MCF 10A (cell line): ENCODE measurements at places on chromosomes 2 and 18. TPM values are rescaled to one million over a fixed set of nuclear protein-coding genes. Genes with fewer than 3 reads are reported as not detected.

Gene MYCN
- not detected in 2 replicates for total RNA-seq

Gene DYTN
- not detected in 2 replicates for total RNA-seq

Gene TRIM43
- not detected in 2 replicates for total RNA-seq

Gene PROKR1
- total RNA-seq: not detected in 2 replicates

Gene ALPP
- total RNA-seq: 0.35 and 0.64 TPM in 2 replicates

Gene ZNF396
- 1.2 and 2.0 TPM in 2 replicates for total RNA-seq

Gene CABYR
- 3.0 TPM in 2 replicates for total RNA-seq

DNA sequence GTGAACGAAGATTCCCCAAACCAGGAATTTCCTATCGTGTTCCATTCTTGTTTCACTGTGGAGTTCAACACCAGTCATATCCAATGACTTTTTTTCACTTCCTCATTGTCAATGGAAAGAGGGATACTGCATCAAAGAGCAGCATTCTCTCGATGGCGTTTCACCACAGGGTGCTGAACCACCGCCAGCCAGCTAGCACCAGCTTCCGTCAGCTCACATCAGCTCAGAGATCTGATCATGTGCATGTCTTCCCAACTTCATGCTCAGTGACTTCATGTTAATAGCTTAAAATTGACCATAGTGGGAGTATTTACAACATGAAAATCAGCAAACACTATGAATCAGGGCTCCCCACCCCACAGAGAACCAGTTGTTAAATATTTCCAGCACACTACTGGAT, 359.9 kb downstream of the TNS1 start:
- no peak for DNase-seq

- DNase-seq: no peak
Observed at GRCh38 chr2:133389569-133389968, 178.7 kb downstream of the NCKAP5 start.

- DNase-seq: no peak
Observed at GRCh38 chr18:54503131-54503894, 87.7 kb upstream of the DYNAP start.

- no peak for DNase-seq
Observed at GRCh38 chr2:159208438-159208837, 78.1 kb downstream of the WDSUB1 start.

DNA sequence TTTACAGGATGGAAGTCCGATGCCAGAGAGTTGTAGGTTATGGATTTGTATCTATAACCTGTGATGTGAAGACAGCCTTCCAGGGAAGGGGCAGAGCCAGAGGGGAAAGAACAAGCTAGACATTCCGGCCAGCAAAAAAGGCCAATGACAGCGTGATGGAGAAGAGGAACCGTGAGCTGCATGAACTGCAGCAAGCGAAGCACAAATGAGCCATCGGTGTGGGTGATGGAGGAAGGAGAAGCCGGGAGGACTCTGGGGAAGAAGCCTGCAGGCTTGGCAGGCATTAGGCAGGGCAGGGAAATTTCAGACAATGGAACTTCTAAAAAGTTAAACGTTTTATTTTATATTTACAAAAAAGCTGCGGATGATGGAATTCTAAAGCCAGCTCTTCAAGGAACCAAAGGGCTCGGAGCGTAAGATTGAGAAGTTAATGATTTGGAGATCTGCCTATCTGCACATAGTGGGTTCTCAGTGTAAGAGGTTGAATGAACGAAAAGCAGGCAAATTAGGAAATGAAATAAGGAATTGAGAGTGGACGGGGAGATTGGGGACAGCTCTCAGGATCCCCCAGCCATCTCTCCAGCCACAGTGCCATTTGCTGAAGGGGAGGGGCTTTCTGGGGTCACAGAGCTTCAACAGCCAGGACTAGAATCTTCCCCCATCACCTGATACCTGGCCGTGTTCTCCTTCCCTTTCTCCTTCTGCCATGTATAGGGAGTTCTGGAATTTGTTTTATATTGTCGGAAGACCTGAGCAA, 28.4 kb downstream of the NGEF start:
- DNase-seq: no peak

GRCh38 chr18:68841301-68841700, 43.4 kb downstream of the CCDC102B start:
- DNase-seq: peak; percentile 70

DNA sequence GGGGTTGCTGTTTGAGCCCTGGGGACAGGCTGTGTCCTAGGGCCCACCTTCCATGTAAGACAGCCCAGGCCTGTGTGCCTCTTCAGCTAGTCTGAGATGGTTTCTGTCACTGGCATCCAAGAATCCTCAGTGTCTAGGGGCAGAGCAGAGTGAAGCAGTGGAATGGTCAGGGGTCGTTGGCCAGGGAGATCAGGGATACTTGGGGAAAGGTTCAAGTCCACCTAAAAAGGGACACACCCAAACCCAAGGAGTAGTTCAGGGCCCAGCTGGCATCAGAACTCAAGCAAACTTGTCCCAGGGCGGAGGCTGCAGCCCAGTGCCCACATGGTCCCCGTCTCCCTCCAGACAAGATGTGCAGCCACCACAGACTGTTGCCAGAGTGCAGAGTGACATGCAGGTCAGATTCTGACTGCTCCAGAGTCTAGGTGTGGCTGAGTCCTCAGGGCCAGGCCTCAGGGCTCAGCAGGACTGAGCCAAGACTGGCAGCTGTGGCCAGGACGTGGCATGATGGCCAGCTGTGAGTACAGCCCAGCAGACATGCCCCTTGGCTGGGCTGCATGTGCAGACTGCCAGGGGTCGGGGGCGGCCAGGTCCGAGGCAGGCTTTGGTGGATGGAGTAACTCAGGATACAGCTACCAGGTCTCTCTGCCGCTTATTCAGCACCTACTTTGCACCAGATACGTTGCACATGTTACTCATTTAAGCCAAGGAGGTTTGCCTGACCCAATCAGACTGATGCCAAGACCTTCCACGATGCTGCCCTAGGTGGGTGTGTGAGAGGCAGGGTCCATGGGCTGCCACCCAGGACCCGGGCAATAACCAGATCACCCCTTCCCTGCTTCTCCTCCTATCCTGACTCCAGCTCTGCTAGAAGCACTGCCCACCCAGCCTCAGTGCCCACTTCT, 146.6 kb downstream of the SMAD7 start:
- no peak for DNase-seq

DNA sequence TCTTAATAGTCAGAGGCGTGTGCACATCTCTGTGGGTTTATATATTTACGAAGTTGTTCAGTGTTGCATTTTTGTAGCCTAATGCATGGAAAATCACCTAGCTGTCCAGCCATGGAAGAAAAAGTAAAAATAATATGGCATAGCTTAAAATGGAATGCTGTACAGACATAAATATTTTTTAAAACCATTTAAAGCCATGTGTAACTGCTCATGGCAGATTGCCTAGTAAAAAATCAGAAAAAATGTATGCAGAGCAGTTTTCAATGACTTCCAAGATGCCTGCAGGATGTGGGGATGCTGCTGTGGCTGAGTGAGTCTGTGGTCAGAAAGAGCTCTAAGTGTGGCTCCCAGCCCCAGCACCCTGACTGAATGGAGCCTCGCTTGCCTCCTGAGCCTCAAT, 64.8 kb upstream of the ALKAL2 start:
- DNase-seq: no peak

GRCh38 chr2:160111951-160112798, 49.8 kb upstream of the PLA2R1 start:
- DNase-seq: no peak

- no peak for DNase-seq
Observed at GRCh38 chr18:41613003-41613609, 341.9 kb upstream of the PIK3C3 start.

DNA sequence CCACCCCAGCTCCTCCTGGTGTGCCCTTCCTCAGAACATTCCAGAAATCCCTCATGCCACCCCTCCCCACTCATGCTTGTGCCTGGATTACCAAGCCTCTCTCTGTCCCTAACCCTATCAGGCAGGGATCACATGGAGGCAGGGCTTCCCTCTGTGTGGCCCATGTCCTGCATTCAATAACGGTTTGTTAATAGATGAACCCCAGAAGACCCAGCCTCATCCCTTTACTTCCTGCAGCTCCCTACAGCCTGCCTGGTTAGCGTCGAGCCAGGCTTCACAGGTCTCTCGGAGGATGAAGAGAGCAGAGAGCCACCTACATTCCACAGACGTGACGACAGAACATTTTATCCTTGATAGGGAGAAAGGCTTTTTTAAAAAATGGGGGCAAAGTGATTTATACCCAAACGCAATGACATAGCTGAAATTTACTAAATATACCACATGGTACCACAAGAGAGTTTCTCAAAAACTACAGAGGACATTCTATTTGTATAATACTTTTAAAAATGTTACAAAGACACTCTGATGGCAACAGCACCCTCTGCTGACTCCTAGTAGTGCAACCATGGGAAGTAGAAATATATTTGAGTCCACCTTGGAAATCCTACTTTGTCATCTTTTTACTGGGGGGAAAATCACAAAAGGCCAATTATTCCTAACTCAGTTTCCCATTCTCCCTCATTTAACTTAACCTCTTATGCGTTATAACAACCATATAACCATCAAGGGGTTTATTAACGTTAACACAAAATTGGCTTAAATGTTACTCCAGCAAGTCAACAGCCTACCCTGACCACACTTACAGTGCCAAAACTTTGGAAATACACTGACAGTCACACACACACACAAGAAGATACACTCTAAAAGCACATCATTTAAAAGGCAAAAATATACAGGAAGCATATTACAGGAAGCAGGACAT, 30.7 kb downstream of the FBXO15 start:
- peak; percentile 57 for DNase-seq

DNA sequence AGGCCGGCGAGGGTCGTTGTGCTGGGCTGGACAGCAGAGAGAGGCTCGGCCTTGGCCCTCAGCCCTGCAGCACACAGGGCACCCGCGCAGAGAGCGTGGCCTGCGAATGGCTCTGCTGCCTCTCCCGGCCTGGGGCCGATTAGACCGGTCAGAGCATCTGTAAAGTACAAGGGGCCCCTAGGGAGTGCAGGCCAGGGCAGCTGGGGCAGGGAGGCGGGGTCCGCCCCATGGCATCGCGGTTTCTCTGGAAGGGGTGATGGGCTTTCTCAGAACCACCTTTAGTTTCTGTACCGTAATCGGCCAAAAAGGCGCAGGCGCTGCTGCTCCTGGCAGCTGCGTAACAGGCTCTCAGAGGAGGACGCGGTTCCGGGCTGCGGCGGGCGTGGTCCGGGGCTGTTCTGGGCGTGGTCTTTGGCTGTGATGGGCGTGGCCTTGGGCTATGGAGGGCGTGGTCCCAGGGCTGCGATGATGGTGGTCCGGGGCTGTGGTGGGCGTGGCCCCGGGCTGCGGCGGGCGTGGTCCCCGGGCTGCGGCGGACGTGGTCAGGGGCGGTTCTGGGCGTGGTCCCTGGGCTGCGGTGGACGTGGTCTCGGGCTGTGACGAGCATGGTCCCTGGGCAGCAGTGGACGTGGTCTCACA, 1.5 kb upstream of the GPR148 start:
- no peak for DNase-seq

- no peak for DNase-seq
Observed at GRCh38 chr2:47214990-47215389, 59.9 kb upstream of the STPG4 start.

- DNase-seq: no peak
Observed at GRCh38 chr2:78263571-78263970, 741.4 kb upstream of the LRRTM4 start.

DNA sequence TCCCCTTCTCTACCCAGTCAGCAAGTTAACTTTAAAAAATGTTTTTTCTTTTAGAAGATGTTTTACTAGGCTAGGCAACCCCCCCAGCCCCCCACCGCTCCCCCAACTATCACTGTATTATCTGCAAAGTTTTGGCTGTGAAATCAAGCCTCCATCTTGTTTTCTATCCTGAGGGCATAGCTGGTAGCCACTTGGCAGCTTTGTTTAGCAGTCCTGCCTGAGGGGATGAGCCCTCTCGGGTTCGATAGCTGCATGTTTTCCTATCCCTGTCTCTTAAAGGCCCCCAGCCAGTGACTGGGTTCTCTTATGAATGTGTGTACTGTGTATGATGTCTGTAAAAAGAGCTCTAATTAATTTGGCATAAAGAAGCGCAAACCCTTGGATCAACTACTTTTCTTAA, 43.4 kb downstream of the MRO start:
- DNase-seq: no peak

DNA sequence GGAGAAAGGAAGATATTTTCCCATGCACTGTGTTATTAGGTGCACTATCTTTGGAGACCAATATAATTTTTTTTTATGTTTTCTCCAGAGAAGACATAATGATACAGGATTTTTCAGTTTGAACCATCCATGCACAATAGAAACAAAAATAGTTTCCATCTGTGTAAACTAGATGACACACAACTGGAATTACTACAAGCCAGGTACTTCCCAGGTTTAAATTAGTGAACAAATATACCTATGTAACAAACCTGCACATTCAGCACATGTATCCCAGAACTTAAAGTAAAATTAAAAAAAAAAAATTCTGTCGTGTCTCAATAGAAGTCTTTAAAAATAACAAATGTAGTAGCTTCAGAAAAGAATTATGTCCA, 1616.8 kb upstream of the ACVR2A start:
- no peak for DNase-seq

- DNase-seq: no peak
Observed at GRCh38 chr2:202514732-202515131, 120.0 kb upstream of the FAM117B start.

- DNase-seq: no peak
Observed at GRCh38 chr2:146879882-146880281, 964.9 kb upstream of the ACVR2A start.

DNA sequence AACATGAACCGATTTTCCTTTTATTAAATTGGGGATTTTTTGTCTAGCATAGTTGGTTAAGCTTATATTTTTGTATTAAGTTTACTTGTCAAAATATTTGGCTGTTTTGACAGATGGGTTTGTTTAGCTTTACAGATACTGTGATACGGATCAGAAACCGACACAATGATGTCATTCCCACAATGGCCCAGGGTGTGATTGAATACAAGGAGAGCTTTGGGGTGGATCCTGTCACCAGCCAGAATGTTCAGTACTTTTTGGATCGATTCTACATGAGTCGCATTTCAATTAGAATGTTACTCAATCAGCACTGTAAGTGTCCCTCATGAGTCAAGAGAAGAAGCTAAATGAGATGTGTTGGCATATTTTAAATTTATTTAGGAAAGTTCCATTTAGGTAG, 8.5 kb downstream of the PDK1 start:
- DNase-seq: peak; percentile 21

DNA sequence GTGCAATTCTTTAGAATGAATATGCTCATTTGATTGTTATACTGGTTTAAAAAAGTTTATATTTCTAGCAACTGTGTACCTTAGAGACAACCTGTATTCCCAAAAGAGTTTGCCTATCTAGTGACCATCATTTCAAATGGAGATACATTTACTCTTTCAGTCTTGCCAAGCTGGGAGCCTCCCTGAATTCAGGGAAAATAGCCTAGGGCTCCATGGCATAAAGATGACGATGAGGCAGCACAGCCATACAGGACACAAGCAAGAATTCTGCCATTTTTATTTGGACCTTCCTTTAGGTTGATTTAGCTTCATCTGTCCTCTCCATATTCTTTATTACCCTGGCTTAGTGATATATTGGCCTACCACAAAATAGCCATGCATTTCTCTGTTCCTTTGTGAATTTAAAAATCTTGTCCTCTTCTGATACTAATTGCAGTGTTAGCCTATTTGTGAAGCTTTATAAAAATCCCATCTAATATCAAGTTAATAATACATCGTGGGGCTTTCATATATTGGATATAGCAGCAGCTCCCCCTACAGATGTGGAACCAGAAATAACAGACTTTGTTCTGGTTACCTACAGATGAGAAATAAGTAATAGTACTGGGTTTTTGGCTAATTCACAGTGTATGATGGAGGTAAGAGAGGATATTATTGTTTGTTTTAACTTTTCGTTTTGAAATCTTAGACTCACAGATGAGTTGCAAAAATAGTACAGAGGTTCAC, 1661.9 kb upstream of the PIK3C3 start:
- peak; percentile 27 for DNase-seq

- DNase-seq: peak; percentile 7
Observed at GRCh38 chr2:179543361-179543901, 278.8 kb upstream of the SESTD1 start.

GRCh38 chr2:43078781-43079755, 147.3 kb downstream of the ZFP36L2 start:
- no peak for DNase-seq
